ENCODE measurements at places on chromosomes 4 and X. TPM values are rescaled to one million over a fixed set of nuclear protein-coding genes. Genes with fewer than 3 reads are reported as not detected.

- no peaks in the 10 kb centered on the region for H3K36me3 ChIP-seq
- no peak overlapping the region for H3K27ac ChIP-seq
- H3K4me1 ChIP-seq = no peaks in the 10 kb centered on the region
- no peak overlapping the region for H3K4me3 ChIP-seq
- H3K27me3 ChIP-seq = peaks cover 5% of the 10 kb centered on the region
Measured at GRCh38 chr4:94711635-94712034, 46.1 kb upstream of the BMPR1B start.

DNA sequence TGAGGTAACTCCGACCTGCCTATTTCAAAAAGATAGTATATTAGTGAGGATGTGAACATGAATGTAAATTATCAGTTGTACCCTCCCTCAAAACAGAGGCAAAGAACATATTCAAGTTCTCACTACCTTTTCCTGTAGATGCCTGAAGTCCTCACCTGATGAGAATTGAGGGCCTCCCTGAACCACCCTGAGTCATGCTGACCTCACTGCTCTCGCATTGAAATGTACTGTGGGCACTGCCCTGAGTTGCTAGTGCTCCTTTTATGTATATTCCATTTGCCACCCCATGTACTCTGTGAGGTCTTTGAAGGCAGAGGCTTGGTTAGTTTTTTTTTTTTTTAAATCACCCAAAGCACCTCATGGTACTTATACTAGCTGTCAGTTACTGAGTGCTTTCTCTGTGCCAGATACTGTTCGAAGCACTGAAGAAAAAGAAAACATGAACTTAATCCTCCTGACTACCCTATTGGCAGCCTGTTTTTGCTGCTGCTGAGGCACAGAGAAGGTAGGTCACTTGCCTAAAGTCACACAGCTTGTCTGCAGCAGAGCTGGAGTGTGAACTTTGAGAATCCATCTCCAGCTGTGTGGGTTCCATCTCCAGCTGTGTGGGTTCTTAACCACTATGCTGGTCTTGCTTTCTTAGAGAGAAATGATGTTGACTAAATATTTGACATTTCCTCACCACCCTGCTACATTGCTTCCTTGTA is 253.1 kb upstream of the GPC4 start:
- H3K4me3 ChIP-seq = no peak overlapping the region
- peaks cover 5% of the 10 kb centered on the region for H3K27me3 ChIP-seq
- peaks cover 3% of the 10 kb centered on the region for H3K36me3 ChIP-seq

GRCh38 chr4:2367626-2368025 is 50.8 kb downstream of the ZFYVE28 start:
- no peaks in the 10 kb centered on the region for H3K27me3 ChIP-seq
- no peak for DNase-seq
- peak overlapping the region; percentile 9 for H3K27ac ChIP-seq
- H3K4me3 ChIP-seq = no peak overlapping the region

DNA sequence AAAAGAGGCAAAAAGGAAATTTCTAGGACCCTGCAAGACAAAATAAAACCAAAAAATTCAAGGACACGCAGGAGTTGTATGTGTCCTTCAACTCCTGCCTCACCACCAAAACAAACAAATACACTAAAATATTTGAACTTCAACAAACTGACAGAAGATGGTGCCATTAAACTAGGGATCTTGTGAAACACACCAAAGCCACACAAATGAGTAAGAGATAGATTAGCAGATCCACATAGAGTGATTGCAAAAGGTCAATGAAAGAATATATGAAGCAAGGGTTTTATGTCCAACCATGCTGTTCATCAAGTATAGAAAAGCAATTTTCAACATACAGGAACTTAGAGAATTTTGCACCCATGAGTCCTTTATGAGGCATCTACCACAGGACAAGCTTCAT is 40.1 kb upstream of the SCML1 start:
- H3K36me3 ChIP-seq = no peaks in the 10 kb centered on the region
- H3K27me3 ChIP-seq = no peaks in the 10 kb centered on the region
- H3K4me3 ChIP-seq = no peak overlapping the region
- H3K27ac ChIP-seq = no peak overlapping the region
- H3K4me1 ChIP-seq = no peaks in the 10 kb centered on the region

DNA sequence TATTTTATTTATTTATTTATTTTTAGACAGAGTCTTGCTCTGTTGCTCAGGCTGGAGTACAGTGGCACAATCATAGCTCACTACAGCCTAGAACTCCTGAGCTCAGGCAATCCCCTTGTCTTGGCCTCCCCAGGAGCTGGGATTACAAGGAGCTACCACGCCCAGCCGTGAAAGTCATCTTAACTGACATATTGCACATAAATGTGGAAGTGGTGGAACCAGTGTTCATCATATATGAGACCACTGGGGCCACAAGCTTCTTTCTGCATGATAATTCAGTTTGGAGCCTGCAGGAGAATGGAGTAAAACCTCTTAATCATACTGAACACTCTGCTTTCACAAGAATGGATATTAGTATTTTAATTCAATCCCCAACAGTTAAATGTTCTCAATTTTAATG is 12.5 kb upstream of the CTSO start:
- no peak overlapping the region for H3K4me3 ChIP-seq
- H3K4me1 ChIP-seq = peaks cover 10% of the 10 kb centered on the region
- H3K27ac ChIP-seq = no peak overlapping the region
- peaks cover 15% of the 10 kb centered on the region for H3K27me3 ChIP-seq
- H3K36me3 ChIP-seq = no peaks in the 10 kb centered on the region

Gene PRSS48
- not detected for total RNA-seq

Gene HSFX2
- total RNA-seq = not detected

Gene TMEM154
- 25.2 TPM for total RNA-seq

Gene CXCL6
- not detected for total RNA-seq

DNA sequence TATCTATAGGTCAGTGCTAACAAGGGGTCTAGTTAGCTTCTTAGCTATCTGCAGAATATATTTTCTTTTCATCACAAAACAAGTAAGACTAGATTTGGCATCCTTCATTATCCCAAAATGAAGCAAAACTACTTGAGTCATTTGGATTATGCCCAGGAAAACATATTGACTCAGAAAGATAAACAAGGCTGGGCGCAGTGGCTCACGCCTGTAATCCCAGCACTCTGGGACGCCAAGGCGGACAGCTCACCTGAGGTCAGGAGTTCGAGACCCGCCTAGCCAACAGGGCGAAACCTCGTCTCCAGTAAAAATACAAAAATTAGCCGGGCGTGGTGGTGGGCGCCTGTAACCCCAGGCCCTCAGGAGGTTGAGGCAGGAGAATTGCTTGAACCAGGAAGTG is 18.0 kb upstream of the MND1 start:
- H3K36me3 ChIP-seq = peaks cover 2% of the 10 kb centered on the region
- H3K27me3 ChIP-seq = no peaks in the 10 kb centered on the region
- no peaks in the 10 kb centered on the region for H3K4me1 ChIP-seq
- H3K4me3 ChIP-seq = no peak overlapping the region

Gene IL9R
- 2.8 TPM for total RNA-seq
